Heart right ventricle (tissue), 16 donors: ENCODE measurements at places on chromosomes 13 and 19.
A peak's percentile ranks its signal among the peaks of the same experiment; 100 is the strongest.

GRCh38 chr19:34471906-34472700, 9.5 kb upstream of the WTIP start:
- no peak for DNase-seq

DNA sequence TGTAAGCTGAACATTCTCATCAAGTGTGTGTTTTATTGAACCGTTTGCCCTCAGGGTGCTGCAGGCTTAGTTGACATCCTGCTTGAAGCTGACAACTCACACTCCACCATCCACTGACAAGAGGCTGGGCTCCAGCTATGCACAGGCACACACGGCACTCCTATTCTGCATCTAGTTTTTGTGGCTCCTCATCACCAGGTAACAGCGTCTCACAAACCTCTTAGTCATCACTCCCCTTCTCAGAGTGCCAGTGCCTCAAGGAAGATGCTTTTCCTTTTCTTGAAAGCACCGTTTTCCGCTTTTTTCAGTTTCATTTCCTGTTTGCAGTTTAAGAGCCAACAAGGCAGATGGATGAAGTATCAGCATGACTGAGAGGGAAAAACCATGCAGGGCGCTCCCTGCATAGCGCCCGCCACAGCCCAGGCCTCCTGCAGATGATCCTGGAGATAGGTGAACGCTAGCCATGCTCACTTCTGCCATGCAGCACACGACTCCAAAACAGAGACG, 491.2 kb downstream of the COG6 start:
- no peak for DNase-seq

GRCh38 chr19:29777781-29778309, 33.9 kb upstream of the CCNE1 start:
- no peak for DNase-seq

DNA sequence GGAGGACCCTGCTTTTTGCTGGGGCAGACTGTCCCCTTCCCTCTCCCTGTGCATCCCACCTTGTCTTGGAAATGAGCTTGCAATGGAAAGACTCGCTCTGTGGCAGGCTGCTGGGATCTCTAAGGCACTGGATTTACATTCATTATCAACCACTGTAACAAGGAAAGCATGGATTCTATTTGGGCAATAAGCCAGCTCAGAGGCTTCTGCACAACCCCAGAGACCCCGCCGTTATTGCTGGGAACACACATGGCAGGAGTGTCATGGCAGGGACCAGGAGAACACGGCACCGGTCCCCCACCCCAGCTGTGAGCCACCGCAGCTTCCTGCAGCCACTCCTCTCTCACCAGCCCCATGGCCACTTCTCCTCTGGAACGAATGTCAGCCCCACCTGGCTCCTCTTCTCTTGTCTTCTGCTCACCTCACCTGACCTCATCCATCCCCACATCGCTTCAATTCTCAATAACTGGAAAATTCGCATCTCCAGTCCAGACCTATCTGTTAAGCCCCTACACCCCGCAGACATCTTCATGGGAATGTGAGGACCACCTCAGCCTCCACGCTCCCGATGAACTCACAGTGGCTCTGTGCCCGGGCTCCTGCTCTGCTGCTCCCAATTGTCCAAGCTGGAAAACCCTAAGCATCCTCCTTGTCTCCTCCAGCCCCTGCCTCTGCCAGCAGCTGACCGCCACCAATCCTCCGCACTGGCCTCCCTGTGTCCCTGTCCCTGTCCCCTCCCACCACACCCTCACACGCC, 181.5 kb downstream of the USP12 start:
- no peak for DNase-seq

DNA sequence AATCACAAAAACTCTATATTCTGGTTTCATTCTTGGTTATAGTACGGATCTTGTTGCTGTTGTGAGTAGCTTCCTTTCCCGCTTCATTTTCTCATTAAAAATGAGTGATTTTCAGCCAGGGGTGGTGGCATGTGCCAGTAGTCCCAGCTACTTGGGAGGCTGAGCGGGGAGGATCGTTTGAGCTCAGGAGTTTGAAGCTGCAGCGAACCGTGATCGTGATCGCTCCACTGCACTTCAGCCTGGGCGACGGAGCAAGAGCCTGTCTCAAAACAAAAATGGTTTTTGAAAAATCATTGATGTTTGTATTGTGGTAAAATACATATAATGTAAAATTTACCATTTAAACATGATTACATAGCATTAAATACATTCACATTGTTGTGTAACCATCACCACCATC, 71.6 kb upstream of the TM9SF2 start:
- no peak for DNase-seq

DNA sequence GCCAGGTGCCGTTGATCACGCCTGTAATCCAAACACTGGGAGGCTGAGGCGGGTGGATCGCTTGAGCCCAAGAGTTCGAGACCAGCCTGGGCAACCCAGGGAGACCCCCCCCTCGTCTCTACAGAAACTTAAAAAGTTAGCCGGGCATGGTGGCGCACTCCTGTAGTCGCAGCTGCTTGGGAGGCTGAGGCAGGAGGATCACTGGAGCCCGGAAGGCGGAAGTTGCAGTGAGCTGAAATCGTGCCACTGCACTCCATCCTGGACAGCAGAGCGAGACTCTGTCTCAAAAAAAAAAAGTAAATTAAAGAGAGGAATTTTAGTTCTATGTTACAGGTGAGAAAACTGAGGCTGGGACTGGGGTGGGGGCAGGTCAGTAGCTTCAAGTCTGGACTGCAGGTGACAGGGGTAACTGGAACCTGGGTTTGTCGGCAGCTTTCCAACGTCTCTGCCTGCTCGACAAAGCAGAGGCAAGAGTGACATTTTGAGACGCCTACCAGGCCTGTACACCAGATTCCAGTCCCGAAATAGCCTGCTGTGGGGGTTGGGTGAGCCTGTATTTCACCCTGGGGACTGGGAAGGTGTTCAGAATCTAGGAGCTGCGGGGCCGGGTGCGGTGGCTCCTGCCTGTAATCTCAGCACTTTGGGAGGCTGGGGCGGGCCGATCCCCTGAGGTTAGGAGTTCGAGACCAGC, 1.2 kb downstream of the SELENOW start:
- DNase-seq: peak; percentile 77

GRCh38 chr13:44309794-44310757, 63.5 kb upstream of the SERP2 start:
- DNase-seq: peak; percentile 54

- DNase-seq: peak; percentile 16
Measured at GRCh38 chr13:21234526-21234925, 58.1 kb downstream of the MRPL57 start.

DNA sequence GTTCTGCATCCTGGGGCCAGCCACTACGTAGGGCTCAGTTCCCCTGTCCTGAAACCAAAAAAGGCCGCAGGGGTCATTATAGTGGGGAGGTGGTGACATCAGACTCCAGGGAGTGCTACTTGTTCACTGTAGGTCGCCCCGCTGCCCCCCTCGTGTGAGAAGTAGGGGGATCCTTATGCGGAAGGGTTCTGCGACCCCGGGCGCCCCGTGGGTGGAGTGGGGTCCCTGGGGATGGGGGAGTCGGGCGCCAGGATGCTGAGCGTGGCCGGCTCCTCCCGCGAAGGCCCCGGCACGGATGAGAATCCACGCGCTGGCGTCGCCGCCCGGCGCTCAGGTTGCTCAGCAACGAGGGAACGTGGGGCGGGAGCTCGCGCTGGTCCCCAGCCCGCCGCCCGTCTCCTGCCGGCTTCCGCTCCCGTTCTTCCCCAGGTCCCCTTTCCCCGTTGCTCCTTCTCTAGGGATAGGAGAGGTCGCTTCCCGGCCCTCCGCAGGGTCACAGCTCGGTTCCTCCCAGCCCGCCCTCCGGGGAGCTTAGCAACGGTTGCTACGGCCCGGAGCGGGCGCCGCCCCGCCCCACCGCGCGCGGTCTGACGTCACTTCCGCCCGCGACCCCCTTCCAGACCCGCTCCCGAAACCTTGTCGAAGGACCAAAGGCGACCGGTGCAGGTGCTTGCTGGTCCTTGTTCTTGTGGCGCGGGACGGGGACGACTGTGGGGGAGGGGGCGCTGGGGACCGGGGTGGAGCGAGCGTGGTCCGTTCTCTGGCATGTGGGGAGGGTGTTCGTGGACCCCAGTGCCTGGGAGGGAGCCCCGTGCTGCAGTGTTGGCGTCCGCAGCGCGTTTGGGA, at the start of gene NAT14:
TSS of gene NAT14 (plus strand) at position 596 of the 846 bp plus-strand sequence. CDS start 521 bp downstream, outside the sequence.
- peak; percentile 54 for DNase-seq

DNA sequence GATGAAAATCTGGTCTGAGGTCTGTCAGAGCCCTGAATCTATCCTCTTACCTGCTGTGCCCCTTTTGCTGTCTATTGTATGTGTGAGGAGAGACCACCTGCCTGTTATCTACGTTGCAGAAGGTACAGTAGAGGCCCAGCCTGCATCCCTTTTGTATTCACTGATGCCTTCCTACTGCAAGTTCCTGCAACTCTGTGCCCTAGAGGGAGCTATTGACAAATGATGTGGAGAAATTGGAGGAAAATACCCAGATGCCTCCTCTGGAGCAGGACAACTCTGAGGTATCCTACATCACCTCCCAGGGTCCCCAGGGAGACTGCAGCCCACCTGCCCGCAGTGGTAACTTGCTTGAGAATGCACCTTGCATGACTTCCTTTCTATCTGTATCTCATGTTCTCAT, 33.7 kb downstream of the SIAH3 start:
- no peak for DNase-seq

DNA sequence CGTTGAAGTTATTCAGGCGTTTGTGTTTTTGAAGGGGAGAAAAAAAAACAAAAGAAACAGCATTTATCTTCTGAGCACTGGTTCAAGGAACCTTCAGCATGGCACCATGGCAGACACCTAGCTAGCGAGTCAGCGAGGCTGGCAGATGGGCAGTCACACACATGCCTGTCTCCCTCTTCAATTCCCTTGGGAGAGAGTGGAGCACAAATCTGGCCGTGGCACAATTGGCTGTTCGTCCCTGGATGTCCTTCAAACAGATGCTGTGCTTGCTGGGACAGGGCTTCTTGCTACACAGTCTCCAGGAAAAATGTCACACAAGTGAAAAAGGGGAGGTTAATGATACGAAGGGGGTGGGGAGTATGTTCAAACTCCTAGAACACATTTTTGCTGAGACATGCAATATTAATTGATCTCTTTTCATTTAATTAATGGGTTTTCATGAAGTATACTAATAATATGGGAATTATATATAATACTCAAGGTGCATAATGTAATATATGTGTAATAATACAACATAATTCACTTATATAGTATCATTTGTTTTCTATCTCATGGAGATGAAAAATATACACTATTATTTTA, 1674.5 kb upstream of the SLC10A2 start:
- no peak for DNase-seq

DNA sequence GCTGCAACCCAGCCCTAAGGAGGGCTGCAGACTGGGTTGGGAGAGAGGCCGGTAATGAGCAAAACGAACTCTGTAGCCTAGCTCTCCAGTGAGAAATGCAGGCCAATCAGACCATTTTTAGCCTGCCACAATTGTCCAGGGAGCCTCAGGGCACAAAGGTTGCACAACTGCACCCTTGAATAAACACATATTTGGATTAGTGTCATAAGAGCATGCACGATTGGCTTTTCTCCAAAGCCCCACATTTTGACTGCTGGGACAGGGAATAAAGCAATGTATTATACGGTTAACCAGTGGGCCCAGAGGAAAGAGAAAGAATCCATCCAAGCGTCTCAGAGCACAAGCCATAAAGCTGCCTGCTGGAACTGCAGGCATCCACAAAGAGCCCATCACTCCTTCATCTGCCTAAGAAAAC, 729.4 kb upstream of the SGCG start:
- DNase-seq: peak; percentile 29

GRCh38 chr19:13244920-13245319, 94.7 kb downstream of the IER2 start:
- no peak for DNase-seq

DNA sequence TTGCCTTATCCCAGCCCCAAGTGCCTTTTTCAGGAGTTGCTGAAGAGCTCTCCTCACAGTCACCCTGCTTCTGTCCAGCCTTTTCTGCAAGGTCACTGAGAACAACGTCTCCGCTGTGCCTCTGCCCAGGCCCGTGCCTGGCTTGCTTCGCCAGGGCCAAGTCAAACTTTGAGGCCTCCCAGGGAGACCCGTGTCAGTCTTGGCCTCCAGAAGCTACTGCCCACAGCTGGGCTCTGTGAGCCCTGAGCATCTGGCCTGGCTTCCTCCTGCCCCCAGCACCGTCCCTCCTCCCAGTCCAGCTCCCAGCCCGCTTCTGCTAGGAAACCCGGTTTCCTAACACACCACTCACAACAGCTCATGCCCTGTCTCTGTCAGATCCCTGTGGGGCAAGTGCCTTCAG, 165.9 kb downstream of the TEX29 start:
- no peak for DNase-seq

- no peak for DNase-seq
Measured at GRCh38 chr13:102694937-102695336, at the start of gene METTL21C. Gene METTL21C, minus strand, starts transcription at chr13:102695044. Its CDS starts 546 bp downstream, at chr13:102694498.

GRCh38 chr19:31817971-31818797, 468.9 kb upstream of the TSHZ3 start:
- no peak for DNase-seq

DNA sequence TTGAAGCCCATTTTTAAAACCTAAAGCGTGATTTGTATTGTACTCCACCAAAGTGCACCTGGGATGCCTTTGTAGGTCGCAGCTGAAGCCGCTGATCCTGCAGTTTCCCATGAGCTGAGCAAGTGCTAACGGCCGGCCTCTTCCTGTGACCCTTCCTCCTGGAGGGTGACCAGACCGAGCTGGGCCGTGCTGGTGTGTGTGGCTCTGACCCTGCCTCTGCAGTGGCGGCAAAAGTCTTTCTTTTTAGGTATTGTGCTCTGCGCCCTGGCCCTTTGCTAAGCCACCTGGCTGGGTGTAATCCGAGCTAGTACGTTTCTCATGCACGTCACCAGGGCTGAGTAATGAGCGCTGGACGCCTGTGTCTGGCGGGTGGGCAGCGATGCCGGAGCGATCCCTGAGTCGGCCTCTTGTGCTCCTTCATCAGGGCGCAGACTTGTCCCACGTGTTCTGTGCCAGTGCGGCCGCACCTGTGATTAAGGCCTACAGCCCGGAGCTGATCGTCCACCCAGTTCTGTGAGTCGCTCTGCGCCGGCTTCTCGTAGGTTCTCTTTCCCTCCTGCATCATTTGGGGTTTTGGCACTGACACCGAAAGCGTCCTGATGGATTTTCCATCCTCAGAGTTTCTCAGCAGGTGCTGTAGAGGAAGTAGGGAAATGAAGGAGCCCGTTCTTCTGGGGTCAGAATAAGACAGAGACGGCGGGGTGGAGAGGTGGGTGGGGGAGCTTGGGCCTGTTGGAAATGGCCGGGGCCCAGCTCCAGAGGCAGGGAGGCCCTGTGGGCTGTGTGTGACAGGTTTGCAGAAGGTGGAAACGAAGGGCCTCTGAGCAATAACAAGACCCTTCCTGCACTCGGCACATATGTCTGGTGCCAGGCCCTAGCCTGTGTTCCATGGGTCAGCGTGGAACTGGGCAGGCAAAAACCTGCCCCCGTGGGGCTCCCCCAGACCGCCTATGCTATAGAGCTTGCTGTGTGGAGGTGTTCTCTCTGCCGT, 9.7 kb downstream of the NAXD start:
- DNase-seq: no peak

DNA sequence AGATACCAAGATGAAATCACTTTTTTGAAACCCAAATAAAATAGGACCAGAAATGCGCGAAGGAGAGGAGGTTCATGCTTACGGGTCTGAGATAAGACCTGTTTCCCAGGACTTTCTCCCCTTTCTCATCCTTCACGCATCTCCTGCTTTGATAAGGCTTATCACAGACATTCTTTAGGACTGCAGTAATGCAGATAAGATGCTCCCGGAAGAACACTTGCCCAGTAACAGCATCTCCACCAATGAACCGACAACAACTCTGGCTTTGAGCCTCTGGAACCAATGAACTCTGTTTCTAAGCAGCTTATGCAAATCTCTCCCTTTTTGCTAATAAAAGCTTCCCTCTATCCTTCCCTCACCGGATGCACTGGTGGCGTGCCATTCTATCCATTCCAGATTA, 783.4 kb upstream of the ARGLU1 start:
- DNase-seq: no peak
